B cell (primary cell): ENCODE measurements at places on chromosomes 3 and 15. TPM values are rescaled to one million over a fixed set of nuclear protein-coding genes. Genes with fewer than 3 reads are reported as not detected.

DNA sequence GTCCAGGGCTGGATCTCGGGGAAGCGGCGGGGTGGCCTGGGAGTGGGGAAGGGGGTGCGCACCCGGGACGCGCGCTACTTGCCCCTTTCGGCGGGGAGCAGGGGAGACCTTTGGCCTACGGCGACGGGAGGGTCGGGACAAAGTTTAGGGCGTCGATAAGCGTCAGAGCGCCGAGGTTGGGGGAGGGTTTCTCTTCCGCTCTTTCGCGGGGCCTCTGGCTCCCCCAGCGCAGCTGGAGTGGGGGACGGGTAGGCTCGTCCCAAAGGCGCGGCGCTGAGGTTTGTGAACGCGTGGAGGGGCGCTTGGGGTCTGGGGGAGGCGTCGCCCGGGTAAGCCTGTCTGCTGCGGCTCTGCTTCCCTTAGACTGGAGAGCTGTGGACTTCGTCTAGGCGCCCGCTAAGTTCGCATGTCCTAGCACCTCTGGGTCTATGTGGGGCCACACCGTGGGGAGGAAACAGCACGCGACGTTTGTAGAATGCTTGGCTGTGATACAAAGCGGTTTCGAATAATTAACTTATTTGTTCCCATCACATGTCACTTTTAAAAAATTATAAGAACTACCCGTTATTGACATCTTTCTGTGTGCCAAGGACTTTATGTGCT lies 527 bp downstream of the B2M start:
- peak; percentile 83 for DNase-seq

DNA sequence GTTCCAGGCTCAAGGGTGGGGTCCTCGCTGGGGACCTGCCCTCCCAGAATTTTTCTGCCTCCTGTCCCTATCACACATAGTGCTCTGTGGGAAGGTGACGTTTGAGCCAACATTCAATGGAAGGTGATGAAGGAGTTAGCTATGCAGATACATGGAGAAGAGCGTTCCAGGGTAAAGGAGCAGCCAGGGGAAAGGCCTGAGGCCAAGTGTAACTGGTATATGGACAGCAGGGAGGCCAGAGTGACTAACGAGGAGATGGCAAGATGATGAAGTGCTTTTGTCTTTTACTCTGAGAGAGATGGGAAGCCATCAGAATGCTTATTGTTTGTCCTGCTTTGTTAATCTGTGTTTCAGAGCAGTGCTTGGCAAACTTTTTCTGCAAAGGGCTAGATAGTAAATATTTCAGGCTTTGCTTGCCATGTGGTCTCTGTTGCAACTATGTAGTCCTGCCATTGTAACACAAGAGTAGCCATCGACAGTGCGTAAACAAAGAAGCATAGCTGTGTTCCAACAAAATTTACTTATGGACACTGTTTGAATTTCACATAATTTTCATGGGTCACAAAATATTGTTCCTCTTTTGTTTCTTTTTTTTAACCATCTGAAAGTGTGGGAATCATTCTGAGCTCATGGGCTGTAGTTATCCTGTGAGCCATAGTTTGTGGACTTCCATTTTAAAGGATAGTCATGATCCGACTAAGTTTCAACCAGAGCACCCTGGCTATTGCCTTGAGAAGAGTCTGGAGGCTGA lies 25.8 kb upstream of the PIAS1 start:
- DNase-seq, result no peak

GRCh38 chr15:78088773-78089080 lies 3.6 kb upstream of the SH2D7 start:
- no peak for DNase-seq

DNA sequence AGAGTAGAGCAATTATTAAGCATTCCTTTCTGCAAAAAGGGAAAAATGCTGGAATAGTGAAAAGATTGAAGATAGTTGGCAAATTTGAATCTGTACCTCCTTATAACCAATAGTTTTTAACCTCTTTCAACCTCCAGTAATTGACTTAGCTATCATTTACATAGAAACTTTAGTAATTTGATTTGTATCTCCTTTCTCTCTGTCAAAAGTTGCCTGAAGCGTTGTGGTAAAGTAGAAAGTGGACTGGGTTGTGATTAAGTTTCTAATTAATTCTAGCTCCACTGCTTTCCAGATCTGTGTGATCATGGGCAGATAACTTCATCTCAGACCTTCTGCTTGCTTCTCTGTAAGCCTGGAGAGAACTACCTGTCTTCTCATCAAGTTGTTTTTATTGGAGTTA lies 24.8 kb downstream of the GLCE start:
- DNase-seq, result no peak

- peak; percentile 26 for DNase-seq
Measured at GRCh38 chr15:44193651-44194322, 1.3 kb downstream of the FRMD5 start.

DNA sequence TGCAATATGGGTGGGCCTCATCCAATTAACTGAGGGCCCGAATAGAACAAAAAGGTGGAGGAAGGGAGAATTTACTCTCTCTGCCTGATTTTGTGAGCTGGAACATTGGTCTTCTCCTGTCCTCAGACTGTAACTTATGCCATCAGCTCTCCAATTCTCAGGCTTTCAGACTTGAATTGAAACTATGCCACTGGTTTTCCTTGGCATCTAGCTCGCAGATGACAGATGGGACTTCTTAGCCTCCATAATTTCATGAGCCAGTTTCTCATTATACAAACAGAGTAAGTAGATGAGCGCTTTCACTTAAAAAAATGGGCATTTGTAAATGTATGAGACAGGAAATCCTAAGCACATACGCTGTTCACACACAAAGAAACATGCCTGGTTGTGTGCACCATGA lies 8.7 kb upstream of the PTX3 start:
- no peak for DNase-seq

GRCh38 chr3:159137949-159138348 lies 336.1 kb downstream of the MFSD1 start:
- DNase-seq, result no peak

GRCh38 chr3:89565098-89565497 lies 457.7 kb downstream of the EPHA3 start:
- DNase-seq, result no peak

DNA sequence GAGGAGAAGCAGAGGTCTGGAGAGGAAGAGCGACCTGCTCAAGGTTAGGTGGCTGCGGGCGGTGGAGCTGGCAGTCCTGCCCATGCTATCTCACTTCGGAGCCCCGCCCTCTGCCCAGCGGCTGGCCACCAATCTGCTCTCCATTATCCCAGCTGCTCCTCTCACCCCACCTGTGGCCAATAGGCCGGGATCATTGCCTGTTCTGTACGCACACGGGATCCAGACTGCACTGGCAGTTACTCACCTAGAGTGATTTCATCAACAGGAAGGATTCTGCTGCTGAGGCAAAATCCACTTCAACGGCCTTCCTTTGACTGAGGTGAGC lies 100.6 kb downstream of the TLE3 start:
- DNase-seq, result no peak

DNA sequence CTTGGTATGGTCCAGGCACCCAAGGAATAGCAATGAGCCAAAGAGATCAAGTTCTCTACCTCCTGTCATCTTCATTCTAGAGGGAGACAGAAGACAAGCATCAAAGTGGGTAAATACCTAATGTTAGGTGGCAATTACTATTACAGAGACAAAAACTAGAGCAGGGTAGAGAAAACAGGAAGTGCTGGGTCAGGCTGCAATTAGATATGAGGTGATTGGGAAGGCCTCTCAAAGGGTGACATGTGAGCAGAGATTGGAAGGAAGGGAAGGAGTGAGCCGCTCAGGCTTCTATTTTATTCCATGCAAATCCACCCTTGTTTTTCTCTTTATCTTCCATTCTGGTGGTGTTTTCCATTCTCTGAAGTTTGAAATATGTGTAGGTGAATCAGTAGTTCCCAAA lies 37.4 kb downstream of the EBLN2 start:
- no peak for DNase-seq

GRCh38 chr15:60243769-60244168 lies 154.0 kb downstream of the ANXA2 start:
- DNase-seq, result no peak

DNA sequence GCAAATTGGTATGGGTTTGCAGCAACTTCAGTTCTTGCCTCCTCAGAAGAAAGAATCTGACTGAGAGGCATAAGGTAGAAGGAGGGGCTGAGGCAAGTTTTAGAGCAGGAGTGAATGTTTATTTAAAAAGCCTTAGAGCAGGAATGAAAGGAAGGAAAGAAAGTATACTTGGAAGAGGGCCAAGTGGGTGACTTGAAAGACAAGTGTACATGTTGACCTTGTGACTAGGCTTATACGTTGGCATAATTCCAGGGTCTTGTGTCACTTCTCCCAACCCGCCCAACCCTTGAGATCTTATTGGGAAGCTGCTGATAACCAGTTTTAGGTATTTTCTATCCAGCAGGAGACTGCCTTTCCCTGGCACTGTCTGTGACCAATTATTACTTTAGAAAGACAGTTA lies 436.9 kb upstream of the ZNF717 start:
- no peak for DNase-seq

GNAT1 gene
- not detected in 2 replicates for total RNA-seq

ITGA11 gene
- not detected in 2 replicates for total RNA-seq

IDH3A gene
- total RNA-seq, result 64.5 and 71.7 TPM in 2 replicates

DMXL2 gene
- 5.6 and 6.2 TPM in 2 replicates for total RNA-seq

FNDC3B gene
- total RNA-seq, result 9.2 and 9.6 TPM in 2 replicates
